ENCODE measurements at places on chromosomes 6 and 20. TPM values are rescaled to one million over a fixed set of nuclear protein-coding genes. Genes with fewer than 3 reads are reported as not detected.

IL20RA gene
- 0.33 TPM for total RNA-seq

ABT1 gene
- 13.1 TPM for total RNA-seq

MATN4 gene
- total RNA-seq, result under 0.01 TPM

CRYBG1 gene
- total RNA-seq, result 2.1 TPM

SMIM13 gene
- 6.7 TPM for total RNA-seq

TULP4 gene
- 88.2 TPM for total RNA-seq

MACROD2 gene
- total RNA-seq, result 1.0 TPM

REM1 gene
- total RNA-seq, result not detected

PPP1R14C gene
- 0.17 TPM for total RNA-seq
